ENCODE measurements at places on chromosomes 4 and X.
A peak's percentile ranks its signal among the peaks of the same experiment; 100 is the strongest.

DNA sequence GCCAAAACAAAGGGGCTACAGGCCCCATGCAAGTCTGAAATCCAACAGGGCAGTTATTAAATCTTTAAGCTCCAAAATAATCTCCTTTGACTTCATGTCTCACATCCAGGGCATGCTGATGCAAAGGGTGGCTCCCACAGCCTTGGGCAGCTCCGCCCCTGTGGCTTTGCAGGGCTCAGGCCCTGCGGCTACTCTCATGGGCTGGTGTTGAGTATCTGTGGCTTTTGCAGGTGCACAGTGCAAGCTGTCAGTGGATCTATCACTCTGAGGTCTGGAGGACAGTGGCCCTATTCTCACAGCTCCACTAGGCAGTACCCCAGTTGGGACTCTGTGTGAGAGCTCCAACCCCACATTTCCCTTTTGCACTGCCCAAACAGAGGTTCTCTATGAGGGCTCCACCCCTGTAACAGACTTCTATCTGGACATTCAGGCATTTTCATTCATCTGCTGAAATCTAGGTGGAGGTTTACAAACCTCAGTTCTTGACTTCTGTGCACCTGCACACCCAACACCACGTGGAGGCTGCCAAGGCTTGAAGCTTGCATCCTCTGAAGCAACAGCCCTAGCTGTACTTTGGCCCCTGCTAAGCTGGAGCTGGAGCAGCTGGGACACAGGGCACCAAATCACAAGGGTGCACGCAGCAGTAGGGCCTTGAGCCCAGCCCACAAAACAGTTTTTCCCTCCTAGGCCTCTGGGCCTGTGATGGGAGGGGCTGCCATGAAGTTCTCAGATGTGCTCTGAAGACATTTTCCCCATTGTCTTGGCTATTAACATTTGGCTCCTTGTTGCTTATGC, 154.8 kb upstream of the PDE5A start:
- DNase-seq: no peak

DNA sequence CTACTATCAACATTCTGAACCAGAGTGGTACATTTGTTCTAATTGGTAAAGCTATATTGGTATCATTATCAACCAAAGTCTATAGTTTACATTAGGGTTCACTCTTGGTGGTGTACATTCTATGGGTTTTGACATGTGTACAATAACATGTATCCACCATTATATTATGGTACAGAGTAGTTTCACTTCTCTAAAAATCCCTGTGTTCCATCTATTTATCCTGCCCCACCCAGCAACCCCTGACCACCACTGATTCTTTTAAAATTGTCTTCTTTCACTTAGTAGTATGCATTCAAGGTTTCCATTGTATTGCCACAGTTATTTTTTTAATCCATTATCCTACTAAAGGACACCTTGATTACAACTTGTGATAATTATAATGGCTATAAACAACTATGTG, 15.3 kb upstream of the TMPRSS11D start:
- DNase-seq: no peak

GRCh38 chrX:30657196-30658161, 4.3 kb downstream of the GK start:
- DNase-seq: no peak

DNA sequence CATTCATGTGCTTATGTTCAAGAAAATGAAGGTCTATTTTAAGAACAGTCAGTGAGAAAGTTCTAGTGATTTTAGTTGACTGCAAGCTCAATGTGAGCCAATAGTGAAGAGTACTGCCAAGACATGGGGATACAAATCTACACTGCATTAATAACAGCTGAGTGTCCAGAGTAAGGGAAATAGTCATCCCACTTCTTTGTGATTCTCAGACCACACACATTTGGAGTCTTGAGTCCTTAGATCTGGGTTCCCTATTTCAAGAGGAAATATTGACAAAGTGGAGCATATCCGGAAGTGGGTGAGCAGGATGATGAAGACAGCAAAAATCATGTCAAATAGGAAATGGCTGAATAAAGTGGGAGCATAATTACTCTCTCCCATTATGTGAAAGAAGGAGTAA, 171.1 kb downstream of the LARP7 start:
- no peak for DNase-seq

DNA sequence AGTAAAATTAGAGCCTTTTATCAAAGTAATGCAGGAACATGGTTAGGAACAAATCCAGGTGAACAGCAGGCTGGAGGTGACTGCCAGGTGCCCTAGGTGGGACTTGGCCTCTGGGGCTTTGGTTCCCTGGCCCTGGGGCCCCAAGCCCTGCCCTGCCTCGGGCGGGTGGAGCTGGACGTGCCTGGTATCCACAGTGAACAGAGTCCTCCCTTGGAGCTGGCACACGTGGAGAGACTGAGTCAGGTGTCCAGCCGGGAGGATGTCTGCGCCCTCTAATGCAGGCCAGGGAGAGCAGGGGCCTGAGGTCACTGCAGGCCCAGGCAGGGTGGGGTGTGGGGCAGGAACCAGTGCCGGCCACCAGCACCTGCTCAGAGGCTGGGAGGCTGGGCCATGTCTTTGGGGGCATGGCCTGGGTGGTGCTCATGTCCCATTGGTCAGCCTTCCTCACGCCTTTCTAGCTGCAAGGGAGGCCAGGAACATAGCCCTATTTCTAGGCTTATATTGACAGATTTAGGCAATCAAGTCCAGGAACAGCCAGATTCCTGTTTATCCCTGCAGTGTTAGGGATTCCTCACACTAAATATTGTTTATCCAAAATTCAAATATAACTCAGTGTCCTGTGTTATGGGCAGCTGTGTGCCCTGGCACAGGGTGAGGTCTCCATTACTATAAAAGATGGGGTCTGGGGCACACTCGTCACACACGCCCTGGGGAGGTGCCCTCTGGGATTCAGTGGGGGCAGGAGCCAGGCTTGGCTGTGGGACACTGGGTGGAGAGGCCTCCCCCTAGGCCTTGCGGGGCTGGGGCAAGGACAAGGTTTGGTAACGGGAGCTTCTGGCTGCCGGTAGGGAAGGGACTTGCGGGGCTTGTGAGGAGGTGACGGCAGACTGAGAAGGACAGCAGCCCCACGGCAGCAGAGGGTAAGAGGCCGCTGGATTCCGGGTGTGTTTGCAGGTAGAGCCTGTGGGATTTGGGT, 14.3 kb upstream of the NAT8L start:
- no peak for DNase-seq

DNA sequence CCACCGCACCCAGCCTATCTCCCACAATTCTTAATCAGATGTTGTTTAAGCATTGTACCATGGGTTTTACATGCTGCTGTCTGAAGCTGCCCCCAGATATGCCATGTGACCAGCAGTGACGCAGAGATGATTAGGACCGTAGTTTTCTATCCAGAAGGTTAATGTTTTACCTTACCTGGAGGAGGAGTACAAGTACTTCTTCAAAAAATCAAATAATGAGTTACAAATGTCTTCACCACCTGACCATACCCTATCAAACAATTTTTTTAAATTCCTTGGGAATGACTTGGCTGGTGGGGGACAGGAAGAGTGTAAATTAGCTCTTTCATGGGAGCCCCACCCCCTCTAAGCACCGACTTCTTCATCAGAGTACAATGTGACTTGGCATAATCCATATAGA, 16.2 kb upstream of the SGMS2 start:
- DNase-seq: no peak

GRCh38 chr4:116724249-116724648, 361.1 kb downstream of the TRAM1L1 start:
- DNase-seq: no peak

- no peak for DNase-seq
Measured at GRCh38 chr4:155853189-155853588, 12.9 kb downstream of the ASIC5 start.

DNA sequence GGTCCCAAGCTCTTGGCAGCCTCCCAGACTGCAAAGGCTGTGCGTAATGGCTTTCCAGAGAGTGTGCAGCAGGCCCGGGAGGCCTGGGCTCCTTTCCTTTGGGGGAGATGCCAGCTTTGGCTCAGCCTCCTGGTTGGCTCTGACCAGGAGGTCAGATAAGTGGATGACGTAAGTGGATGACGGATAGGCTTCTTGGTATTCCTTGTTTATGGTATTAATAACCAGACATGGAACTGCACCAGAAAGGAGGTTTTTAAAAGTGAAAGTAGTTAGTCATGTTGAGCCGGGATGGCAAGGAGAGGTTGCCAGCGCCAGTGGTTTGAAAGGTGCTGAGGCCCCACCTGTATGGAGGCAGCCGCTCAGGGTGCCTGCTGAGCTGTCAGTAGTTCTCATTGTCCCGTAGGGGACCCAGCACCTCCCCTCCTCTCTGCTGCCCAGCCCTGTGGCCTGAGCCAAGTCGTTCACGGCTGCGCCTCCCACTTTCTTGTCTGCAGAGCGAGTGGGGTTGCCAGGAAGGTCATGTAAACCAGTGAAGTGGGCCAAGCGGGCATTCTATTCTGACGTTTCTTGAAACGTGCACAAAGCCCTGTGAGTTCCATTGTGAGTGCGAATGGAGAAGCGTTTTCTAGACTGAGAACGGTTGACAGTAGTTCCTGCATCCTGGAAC, 28.7 kb upstream of the STOX2 start:
- peak; percentile 73 for DNase-seq

DNA sequence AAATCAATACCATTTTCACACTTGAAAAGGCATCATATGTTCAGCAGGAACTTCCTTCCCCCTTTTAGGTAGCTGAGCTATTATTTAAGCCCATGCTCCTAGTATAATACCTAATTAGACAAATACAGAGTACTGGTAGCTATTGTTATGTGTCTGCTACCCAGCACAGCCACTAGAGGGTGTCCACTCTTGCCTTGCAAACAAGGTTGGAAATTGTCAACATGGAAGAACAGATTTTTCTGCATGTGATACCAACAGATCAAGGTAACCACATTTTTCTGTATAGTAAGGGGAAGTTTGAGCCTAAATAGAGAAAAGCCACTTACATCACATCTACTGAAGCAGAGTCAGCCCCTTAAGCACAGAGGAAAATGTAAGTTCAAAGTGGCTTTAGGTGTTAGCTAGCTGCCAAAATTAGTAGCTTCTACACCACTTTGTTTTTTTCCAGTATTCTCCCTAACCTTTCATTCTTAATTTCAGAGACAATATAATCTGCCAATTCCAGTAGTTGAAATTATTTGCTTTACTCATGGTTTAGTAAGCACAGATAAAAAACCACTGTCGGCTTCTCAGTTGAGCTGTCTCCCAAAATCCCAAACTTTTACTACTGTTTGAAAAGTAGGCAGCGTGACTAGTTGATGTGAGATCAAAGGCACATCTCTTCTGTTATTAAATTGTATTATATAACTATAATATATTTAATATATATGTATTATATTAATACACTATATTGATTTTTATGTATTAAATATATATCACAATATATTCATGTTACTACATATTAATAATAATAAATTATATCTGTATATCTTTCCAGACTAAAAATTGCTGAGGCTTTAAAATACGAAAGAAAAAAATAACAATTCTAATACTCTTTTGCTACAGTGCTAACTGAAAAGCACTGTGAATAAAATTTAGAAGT, 38.2 kb downstream of the EDNRA start:
- DNase-seq: peak; percentile 67

- DNase-seq: peak; percentile 37
Measured at GRCh38 chrX:124502166-124502565, 155.8 kb downstream of the SH2D1A start.

GRCh38 chr4:20983763-20984575, 283.7 kb downstream of the PACRGL start:
- peak; percentile 72 for DNase-seq

DNA sequence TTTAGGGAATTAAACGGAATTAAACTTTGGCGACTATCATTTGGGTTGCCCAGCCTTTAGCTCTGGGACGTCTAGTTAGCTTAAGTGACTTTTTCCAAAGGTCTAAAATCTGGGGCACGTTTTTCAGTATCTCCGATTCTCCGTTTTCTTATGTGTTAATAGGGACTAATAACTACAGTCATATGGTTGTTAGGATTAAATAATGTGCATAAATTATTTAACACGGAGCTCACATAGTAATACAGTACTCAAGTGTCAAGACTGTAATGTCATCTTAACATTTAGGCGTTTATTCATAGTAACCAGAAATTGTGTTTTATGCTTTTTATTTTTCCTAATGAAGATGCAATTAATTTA, 466 bp upstream of the CCNA2 start:
- no peak for DNase-seq

GRCh38 chr4:15027921-15028435, 25.7 kb downstream of the CPEB2 start:
- no peak for DNase-seq

GRCh38 chr4:85672959-85673358, 198.0 kb downstream of the ARHGAP24 start:
- DNase-seq: no peak

DNA sequence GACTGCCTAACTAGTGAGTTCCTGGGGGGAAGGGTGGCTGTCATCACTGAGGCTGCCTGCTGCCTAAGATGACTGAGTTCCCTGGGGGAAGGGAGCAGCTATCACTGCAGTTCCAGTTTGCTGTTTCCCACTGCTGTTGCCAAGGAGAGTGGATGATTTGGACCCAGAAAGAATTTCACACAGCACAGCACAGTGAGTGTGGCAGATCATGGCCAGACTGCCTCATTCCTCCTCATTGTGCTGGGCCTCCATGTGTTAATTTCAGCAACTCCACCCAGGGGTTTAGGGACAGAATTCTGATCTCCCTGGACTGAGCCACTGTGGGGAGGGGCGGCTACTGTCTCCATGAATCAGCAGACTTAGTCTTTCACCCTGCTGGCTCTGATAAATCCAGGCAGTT, 125.0 kb downstream of the TEX13C start:
- DNase-seq: peak; percentile 2

GRCh38 chr4:121799208-121799823, 1.8 kb upstream of the EXOSC9 start:
- DNase-seq: no peak

GRCh38 chrX:103453655-103454054, 65.6 kb downstream of the RAB40A start:
- peak; percentile 15 for DNase-seq

DNA sequence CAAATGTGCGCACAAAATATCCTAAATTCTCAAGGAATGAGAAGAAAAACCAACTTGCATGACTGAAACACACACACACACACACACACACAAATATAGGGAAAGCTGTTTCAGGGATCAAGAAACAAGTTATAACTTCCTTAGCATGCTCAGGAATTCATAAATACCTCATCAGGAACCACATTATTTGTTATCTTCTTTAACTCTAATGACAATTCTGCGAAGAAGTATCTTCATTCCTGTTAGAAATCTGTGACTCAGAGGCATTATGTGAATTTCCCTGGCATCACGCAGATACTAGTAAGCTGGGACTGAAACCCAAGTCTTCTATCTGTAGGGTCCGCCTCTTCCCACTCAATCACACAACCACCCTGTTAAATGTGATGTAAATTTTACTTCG, 30.3 kb downstream of the TMPRSS11A start:
- no peak for DNase-seq

GRCh38 chrX:146385529-146385928, 424.0 kb upstream of the CXorf51B start:
- DNase-seq: no peak

DNA sequence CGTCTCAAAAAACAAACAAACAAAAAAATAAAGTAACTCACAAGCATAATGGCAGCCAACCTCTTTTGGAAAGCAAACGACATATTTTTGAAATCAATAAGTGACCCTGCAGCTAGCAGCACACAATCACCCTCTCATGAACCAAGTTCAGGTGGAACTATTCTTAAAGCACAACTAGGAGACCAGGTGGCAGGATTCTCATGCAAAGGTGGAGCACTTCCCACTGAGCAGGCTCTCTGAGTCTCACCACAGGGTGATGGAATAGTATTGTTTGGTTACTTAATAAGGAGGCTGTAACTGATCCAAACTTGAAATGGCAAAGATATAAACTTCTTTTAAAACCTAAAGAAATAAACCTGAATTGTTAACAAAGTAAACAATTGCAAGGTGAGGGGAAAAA, 1293.1 kb downstream of the PCDH19 start:
- DNase-seq: no peak

Measured in eye (tissue), 1 donor.